ENCODE measurements at places on chromosomes 7 and 10.

DNA sequence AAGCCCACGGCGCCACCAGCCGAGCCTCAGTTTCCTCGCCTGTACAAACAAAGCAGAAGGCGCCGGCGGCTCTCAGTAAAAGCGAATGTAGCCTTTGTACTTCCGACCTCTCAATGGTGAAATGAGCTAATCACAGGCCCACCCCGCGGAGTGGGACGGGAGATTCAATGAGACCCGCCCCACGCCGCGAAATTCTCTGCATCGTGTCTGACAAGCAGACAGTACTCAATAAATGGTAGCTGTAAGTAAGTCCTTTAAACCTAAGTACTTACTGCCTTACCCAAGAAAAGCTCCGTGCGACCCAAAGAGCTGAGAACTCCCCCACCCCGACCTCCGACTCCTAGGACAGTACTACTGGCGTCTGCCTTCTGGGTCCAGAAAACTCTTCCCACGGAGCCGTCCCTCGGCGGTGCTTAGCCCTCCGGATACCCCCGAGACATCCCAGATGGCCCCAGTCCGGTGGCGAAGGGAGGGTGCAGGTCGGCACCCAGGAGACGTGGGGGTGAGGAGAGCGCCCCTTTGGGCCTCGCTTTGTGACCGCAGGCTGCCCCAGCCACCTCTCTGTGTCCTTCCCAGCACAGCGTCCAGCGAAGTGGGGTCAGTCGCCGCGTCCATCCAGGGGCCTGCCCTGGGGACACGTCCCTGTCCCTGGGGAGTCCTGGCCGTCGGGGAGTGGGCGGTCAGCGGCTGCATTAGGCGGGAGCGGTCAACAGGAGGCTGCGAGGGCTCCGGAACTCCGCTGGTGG, 972 bp upstream of the CXCL12 start:
- peak; percentile 86 for DNase-seq

GRCh38 chr10:119358152-119358512, 150.8 kb downstream of the GRK5 start:
- DNase-seq, result no peak

- DNase-seq, result no peak
Measured at GRCh38 chr10:121368347-121369025, 229.8 kb downstream of the FGFR2 start.

GRCh38 chr7:150631866-150632864, at the start of gene GIMAP6:
Gene GIMAP6 (minus strand): TSS chr7:150632385. CDS start chr7:150630142, 2,243 bp downstream.
- DNase-seq, result no peak

GRCh38 chr10:78543749-78544362, 510.2 kb downstream of the RPS24 start:
- peak; percentile 95 for DNase-seq

GRCh38 chr7:105779856-105780780, 96.3 kb downstream of the ATXN7L1 start:
- no peak for DNase-seq

DNA sequence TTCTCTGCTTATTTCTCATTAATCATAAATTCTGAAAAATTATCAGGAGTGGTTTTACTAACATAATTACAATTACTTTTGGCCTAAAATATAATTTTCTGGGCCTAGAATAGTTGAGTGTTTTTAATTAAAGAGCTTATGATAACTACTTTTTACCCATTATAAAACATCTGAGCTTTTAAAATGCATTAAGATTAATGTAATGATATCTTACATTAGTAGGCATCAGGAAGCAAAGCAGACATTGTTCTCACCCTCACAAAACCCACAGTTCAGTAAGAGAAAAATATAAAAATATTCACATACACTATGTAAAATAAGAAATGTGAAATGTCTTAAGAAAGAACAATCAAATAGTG, 443.7 kb upstream of the SEMA3A start:
- DNase-seq, result no peak

DNA sequence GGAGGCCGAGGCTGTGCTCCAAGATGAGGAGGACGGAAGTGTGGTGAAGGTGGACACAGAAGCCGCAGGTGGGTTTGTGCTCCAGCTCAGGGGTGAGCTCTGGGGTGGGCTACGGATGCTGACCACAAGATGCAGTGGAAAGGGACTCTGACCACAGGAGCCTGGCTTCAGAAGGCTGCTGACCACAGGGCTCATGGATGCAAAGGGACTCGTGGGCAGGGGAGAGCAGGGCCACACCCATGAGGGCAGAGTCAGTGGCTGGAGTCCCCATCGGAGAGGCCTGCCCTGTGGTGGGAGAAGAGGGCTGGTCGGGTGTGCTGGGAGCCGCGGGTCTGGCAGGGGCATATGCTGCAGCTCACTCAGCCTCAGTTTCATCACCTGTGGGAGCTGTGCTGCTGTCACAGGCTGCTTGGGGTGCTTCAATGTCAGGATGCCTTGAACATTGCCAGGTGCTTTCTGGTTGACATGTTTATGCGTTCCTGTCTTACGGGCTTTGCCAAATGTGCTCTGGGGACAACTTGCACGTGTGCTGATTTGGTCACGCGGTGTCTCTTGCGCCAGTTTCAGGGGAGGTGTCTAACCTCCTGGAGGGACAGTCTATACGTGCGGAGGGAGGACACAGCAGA, 13.7 kb downstream of the SCART1 start:
- DNase-seq, result no peak

GRCh38 chr7:87339373-87339897, 6.0 kb upstream of the CROT start:
- DNase-seq, result no peak

- no peak for DNase-seq
Measured at GRCh38 chr10:30353851-30354250, 4.8 kb upstream of the MTPAP start.

- DNase-seq, result no peak
Measured at GRCh38 chr7:2141021-2141410, 91.7 kb downstream of the MAD1L1 start.

GRCh38 chr10:51079331-51079730, 5.0 kb downstream of the PRKG1 start:
- DNase-seq, result no peak

- DNase-seq, result no peak
Measured at GRCh38 chr10:52472406-52473146, 158.5 kb downstream of the DKK1 start.

- DNase-seq, result no peak
Measured at GRCh38 chr7:74637745-74638144, 19.8 kb upstream of the GTF2I start.

DNA sequence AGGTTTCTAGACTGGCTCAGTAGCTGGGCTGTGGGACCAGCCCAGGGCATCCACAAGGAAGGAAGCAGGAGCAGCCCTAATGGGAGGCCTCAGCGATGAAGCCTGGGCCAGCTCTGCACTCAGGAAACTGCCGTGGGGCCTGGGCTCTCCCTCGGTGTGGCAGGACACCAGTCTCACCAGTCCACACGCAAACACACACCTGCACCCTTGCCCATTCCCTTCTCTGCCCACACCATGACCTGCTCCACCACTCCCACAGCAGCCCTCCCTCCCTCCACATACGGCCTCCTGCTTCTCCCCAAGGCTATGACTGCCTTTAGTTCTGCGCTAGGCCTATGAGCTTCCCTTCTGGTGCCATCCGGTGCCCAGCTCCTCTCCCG, 7.1 kb downstream of the FGF8 start:
- peak; percentile 66 for DNase-seq

- DNase-seq, result no peak
Measured at GRCh38 chr7:61576-62360, 130.6 kb upstream of the FAM20C start.

DNA sequence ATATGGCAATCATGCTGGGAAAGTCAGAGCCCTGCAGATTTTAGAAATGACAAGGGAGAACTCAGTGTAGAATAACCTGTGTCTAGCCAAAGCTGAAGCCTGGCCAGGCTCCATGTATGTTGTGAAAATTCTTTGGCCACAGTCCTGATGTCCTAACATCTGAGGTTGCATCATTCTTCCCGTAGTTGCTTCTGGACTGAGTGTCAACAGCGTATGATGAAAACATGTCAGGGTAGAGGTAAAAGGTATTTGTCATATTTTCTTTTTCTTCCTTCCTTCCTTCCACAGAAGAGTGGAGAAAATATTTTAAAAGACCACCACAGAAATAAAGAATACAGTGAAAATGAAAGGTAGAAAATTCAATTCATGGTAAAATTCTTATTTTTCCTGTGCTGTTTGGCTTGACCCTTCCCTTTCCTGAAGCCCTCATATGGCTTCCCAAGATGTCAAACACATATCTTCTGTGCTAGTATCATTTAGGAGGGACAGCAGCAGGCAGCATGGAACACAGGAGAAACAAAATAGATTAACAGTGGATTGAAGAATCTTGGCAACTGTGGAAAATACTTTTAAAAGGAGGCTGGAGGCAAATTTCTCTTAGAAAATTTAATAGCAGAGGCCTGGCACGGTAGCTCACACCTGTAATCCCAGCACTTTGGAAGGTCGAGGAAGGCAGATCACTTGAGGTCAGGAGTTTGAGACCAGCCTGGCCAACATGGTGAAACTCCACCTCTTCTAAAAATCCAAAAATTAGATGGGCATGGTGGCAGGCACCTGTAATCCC, 18.9 kb upstream of the NRBF2 start:
- peak; percentile 93 for DNase-seq

- DNase-seq, result no peak
Measured at GRCh38 chr10:35059481-35059880, 30.7 kb downstream of the CUL2 start.

DNA sequence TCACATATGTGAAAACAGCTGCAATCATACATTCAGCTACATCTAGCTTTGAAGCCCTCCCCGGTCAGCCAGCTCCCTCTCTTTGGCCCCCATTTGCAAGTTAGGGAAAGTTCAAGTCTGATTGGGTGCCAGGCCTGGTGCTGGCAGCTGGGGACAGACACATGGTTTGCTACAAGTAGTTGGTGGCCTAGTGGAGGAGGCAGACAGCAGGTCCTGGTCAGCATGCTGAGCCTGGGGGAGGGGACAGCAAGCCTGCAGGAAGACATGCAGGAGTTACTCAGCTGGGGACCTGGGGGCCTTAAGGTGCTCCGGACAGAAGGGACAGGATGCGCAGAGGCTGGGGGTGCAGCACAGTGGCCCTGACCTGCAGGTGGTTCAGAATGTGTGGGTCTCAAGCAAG, 956.9 kb upstream of the ZNF722 start:
- no peak for DNase-seq

GRCh38 chr10:103942866-103943265, 24.1 kb upstream of the SLK start:
- no peak for DNase-seq

DNA sequence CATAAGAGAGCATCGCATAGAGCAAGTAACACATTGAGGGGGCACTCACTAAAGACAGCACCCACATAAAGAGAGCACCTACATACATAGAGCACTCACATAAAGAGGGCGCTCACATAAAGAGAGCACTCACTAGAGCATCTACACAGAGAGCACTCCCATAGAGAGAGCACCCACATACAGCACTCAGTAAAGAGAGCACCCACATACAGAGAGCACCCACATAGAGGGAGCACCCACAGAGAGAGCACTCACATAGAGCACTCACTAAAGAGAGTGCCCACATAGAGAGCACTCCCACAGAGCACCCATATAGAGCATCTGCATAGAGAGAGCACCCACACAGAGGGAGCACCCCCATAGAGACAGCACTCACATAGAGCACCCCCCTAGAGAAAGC, 47.8 kb downstream of the INSIG1 start:
- DNase-seq, result no peak

DNA sequence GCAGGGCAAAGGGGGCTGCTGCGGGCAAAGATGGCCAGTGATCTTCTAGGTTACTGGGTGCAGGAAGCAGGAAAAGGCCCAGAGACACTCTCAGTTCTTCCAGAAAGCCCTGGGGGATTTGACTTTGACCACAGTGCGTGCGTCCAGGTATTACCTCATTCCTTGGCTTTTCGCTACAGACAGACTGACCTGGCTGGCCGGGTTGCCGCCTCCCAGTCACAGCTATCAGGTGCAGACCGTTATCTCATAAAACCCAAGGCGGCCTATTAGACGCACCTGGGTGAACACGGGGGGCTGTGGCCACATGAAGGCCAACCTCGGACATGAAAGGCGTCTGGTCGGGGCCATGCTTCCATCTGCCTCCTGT, 80.3 kb downstream of the FOXL3 start:
- DNase-seq, result no peak
